Astrocyte (in vitro differentiated cells and primary cell): ENCODE measurements at places on chromosomes 7 and 10. TPM values are rescaled to one million over a fixed set of nuclear protein-coding genes. Genes with fewer than 3 reads are reported as not detected.
A peak's percentile ranks its signal among the peaks of the same experiment; 100 is the strongest.

DNA sequence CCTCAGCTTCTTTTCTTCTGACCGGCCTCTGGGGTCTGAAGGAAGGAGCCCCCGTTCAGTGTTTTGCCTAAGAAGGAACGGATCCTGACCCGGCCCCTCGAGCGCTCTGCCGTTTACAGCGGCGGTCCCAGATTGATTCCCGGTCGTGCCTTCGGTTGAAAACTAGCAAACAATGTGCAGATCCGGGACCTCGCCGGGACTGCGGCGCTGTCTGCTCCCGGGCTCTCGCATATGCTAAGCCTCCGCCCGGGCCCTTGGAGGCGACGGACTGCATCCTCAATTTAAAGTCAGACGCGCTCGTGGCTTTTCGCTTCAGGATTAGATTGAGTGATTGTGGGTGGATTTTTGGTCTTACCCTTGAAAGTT is 559 bp downstream of the DBF4 start:
- peaks cover 3% of the 10 kb centered on the region for H3K36me3 ChIP-seq
- H3K27ac ChIP-seq: peak overlapping the region; percentile 90
- DNase-seq: peak; percentile 46

DNA sequence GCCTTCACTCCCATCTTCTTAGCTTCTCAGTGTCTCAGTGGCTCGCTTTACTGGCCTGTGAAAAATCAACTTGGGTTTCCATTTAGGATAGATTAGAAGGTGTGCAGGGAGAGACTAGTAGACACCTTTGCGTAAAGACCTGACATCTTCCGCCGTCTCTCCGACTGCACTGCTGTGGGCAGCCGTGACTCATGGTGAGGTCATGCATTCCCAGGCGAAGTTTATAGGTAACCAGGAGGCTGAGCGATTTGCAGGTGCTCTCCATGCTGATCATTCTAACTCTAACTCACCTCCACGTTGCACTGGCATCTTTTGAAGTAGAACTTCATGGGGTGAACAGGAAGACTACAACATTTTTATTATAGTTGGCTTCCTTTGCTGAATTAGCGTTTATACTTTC is 68.0 kb upstream of the ZNF438 start:
- H3K36me3 ChIP-seq: no peaks in the 10 kb centered on the region
- H3K4me3 ChIP-seq: no peak overlapping the region
- H3K27ac ChIP-seq: no peak overlapping the region
- peak; percentile 57 for DNase-seq
- H3K4me1 ChIP-seq: peaks cover 31% of the 10 kb centered on the region
- no peaks in the 10 kb centered on the region for H3K27me3 ChIP-seq

The ELAPOR2 gene
- total RNA-seq: 23.9 and 25.2 TPM in 2 replicates

DNA sequence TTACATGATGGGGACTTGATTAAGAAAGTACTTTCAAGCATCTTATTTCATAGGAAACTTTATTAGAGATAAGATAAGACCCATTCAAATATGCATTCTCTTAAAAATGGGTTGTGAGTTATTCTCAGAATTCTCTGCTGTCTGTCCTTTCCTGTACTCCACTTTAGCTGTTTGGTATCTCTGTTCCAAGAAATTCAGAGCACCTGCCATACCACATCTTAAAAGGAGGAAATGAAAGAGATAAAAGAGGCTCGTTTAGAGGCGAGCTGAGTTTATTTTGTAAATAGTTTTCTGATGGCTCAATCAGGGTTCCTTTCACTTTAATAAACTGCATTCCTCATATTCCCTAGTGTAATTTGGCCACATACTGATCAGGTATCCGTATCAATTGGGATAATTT is 87.2 kb downstream of the MDFIC start:
- no peak overlapping the region for H3K4me3 ChIP-seq
- DNase-seq: peak; percentile 31
- peaks cover 6% of the 10 kb centered on the region for H3K4me1 ChIP-seq
- no peak overlapping the region for H3K27ac ChIP-seq

DNA sequence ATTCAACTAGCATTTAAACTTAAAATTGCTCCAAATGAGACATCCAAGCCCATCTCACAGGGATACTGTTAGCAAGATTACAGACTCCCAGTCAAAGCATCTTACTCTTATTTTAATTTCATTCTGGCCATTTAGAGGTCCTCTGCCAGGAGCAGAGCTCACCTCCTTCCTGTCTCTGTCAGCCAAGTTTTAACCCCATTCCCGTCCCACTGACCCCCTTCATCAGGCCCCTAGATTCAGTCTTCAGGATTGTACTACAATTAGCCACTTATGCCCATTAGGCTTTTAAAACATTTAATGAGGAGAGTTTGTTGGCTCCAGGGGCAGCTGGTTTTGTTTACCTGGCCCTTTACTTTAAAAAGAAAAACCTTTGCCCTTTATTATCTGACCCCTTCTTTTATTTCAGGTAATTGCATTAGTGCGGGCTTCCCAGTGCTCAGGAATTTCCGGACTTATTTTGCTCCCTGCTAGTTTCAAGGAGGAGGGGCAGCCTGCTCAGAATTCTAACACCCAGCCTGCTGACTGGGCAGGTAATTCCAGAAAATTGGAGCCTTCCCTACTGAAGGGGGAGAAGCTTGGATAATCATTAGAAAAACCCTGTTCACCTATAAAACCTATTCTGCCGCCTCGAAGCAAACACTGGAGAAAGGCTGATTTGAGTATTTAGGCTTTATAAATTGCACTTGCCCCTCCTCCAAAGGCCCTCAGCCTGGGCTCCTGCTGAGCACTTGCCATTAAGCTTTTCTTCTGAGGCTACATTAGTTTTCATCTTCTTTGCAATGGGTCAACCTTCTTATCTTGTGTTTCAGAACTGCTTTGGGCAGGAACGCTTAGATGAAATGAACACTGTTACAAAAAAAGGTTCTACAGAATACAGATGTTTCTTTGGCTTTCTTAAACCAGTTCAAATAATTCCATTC is 200.5 kb upstream of the HPS1 start:
- H3K27ac ChIP-seq: no peak overlapping the region
- H3K4me1 ChIP-seq: no peaks in the 10 kb centered on the region
- H3K36me3 ChIP-seq: no peaks in the 10 kb centered on the region
- H3K27me3 ChIP-seq: no peaks in the 10 kb centered on the region

GRCh38 chr7:21580073-21580521 is 37.3 kb downstream of the DNAH11 start:
- H3K4me3 ChIP-seq: no peak overlapping the region
- no peaks in the 10 kb centered on the region for H3K36me3 ChIP-seq
- DNase-seq: peak; percentile 64
- no peaks in the 10 kb centered on the region for H3K4me1 ChIP-seq
- no peak overlapping the region for H3K27ac ChIP-seq

DNA sequence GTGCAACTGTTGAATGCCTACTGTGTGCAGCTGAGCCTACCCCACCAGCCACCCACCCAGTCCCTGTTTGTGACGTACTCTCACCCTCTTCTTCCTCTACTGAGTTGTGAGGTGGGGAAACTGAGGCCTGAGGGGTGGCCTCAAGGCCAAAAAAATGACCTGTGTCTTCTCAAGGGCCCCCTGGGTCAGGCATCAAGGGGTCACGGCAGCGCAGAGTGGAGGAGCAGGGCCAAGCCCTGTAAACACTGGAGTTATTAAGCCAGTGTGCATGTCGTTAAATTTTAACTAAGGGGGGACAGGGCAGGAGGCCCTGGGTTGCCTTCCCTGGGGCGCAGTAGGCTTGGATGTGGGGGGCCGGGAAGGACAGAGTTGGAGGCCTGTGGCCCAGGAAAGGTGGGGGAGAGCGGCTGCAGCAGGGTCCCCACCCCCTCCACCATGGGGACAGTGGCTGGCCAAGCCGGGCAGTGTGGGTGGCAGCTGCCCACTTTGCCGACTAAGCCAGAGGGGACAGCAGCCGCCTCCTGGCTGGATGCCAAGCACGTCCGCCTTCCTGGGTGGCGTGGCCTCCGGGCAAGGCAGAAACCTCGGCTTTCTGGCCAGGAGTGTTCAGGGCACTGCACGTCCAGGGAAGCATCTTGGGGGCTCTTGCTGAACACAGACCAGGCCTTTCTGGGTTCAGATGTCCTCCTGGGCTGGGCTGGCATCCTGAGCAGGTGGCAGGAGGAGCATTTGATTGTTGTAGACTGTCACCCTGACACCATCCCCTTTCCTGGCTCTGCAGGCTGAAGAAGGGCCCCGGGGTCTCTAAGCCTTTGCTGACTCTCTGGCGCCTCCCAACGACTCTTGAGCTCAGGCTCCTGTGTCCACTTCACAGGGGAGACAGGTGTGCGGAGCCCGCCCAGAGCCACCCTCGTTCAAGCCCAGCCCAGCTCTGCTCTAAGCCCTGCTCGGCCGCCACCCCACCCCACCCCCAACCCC is 1.9 kb downstream of the SLC29A4 start:
- H3K4me1 ChIP-seq: no peaks in the 10 kb centered on the region
- no peak for DNase-seq
- no peak overlapping the region for H3K4me3 ChIP-seq
- no peaks in the 10 kb centered on the region for H3K36me3 ChIP-seq
- no peak overlapping the region for H3K27ac ChIP-seq
- H3K27me3 ChIP-seq: no peaks in the 10 kb centered on the region

The GPR26 gene
- 0.09 TPM in 1 of 2 replicates, not detected in the other for total RNA-seq

The CLCN1 gene
- not detected in 2 replicates for total RNA-seq

The SUGCT gene
- total RNA-seq: 15.5 and 17.9 TPM in 2 replicates

- no peaks in the 10 kb centered on the region for H3K27me3 ChIP-seq
- H3K4me3 ChIP-seq: no peak overlapping the region
- peaks cover 48% of the 10 kb centered on the region for H3K4me1 ChIP-seq
- DNase-seq: peak; percentile 48
- H3K27ac ChIP-seq: peak overlapping the region; percentile 85
These were observed 74.5 kb downstream of the DIP2C start for GRCh38 chr10:614790-615582.

The GRM8 gene
- total RNA-seq: 0.96 and 2.2 TPM in 2 replicates

- H3K27me3 ChIP-seq: no peaks in the 10 kb centered on the region
- no peaks in the 10 kb centered on the region for H3K36me3 ChIP-seq
- H3K4me3 ChIP-seq: peak within 1 kb of the TSS; percentile 71
- peak; percentile 20 for DNase-seq
- no peak within 1 kb of the TSS for H3K27ac ChIP-seq
These were observed at the start of gene PPP1R9A for GRCh38 chr7:94907026-94907810. Gene PPP1R9A (plus strand): TSS chr7:94907594. CDS start chr7:94910114, 2,520 bp downstream.

GRCh38 chr10:99346247-99346646 is 17.1 kb downstream of the CNNM1 start:
- DNase-seq: peak; percentile 53
- H3K27me3 ChIP-seq: no peaks in the 10 kb centered on the region
- peaks cover 7% of the 10 kb centered on the region for H3K4me1 ChIP-seq
- H3K27ac ChIP-seq: no peak overlapping the region
- H3K4me3 ChIP-seq: no peak overlapping the region
- H3K36me3 ChIP-seq: no peaks in the 10 kb centered on the region

- H3K27ac ChIP-seq: no peak overlapping the region
- no peak overlapping the region for H3K4me3 ChIP-seq
- DNase-seq: no peak
- peaks cover 16% of the 10 kb centered on the region for H3K4me1 ChIP-seq
These were observed 28.5 kb upstream of the CRYGN start for GRCh38 chr7:151468217-151469018.

DNA sequence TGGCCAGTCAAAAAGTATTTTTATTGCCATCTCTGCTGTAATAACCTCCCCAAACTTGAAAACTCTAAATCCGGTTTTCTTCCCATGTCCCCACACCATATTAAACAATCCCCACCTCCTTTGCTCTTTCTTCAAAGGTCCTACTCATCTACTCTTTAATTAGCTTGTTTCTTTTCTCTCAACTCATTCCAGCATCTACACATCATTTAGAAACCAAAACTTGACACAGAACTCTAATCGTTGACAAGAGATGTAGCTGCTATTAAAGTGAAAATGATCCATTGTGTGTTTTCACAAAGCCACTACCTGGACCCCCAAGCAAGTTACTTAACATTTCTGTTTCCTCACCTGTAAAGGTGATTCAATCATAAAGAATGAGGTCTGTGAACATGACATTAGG is 436.3 kb upstream of the NPVF start:
- no peaks in the 10 kb centered on the region for H3K36me3 ChIP-seq
- no peak for DNase-seq
- no peaks in the 10 kb centered on the region for H3K4me1 ChIP-seq
- no peak overlapping the region for H3K4me3 ChIP-seq
- no peak overlapping the region for H3K27ac ChIP-seq
- no peaks in the 10 kb centered on the region for H3K27me3 ChIP-seq

The CYP3A4 gene
- not detected in 2 replicates for total RNA-seq

GRCh38 chr10:110220398-110220797 is 13.0 kb downstream of the MXI1 start:
- peaks cover 5% of the 10 kb centered on the region for H3K27me3 ChIP-seq
- no peak for DNase-seq
- H3K27ac ChIP-seq: no peak overlapping the region
- no peak overlapping the region for H3K4me3 ChIP-seq
- peaks cover 13% of the 10 kb centered on the region for H3K4me1 ChIP-seq
- no peaks in the 10 kb centered on the region for H3K36me3 ChIP-seq

The PCDH15 gene
- total RNA-seq: not detected in 2 replicates

DNA sequence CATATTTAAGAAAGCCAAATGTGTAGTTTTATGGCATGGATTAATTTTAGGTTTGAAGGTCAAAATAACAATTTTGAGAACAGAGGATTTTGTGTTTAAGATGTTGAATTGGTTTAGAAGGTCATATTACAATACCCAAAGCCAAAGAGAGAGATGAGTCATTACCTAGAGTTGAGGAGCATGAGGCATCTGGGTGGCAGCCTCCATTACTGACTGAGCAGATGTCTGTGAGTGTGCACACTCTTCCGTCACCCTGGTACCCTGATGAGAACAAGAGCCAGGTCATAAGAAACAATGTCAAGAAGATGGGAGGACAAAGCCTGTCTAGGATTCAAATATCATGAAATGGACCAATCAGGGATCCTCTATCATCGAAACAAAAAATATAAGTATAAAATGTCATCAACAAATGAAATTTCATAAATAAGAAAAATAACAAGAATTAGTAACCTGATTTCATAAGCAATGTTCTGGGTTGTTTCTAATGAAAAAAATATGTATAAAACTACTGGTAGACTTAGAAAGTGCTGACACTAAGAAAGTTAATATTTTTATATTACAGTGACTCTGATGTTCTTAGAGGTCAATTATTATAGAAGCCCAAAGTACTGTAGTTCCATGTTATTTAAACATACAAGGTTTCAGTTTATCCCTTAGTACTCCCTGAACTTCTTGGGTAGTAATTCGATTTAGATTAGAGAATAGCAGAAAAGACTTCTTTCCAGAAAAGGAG is 20.0 kb downstream of the CUBN start:
- H3K27me3 ChIP-seq: no peaks in the 10 kb centered on the region
- no peak overlapping the region for H3K27ac ChIP-seq
- no peaks in the 10 kb centered on the region for H3K36me3 ChIP-seq
- H3K4me1 ChIP-seq: peaks cover 6% of the 10 kb centered on the region
- DNase-seq: peak; percentile 76

The KCND2 gene
- 0.24 and 0.30 TPM in 2 replicates for total RNA-seq
